Stimulated activated CD8-positive, alpha-beta memory T cell treated with anti-CD3 and anti-CD28 coated beads, Interleukin-7, amount 100 ng/mL, for 1 hour (primary cell): ENCODE measurements at places on chromosomes 1 and 21.

DNA sequence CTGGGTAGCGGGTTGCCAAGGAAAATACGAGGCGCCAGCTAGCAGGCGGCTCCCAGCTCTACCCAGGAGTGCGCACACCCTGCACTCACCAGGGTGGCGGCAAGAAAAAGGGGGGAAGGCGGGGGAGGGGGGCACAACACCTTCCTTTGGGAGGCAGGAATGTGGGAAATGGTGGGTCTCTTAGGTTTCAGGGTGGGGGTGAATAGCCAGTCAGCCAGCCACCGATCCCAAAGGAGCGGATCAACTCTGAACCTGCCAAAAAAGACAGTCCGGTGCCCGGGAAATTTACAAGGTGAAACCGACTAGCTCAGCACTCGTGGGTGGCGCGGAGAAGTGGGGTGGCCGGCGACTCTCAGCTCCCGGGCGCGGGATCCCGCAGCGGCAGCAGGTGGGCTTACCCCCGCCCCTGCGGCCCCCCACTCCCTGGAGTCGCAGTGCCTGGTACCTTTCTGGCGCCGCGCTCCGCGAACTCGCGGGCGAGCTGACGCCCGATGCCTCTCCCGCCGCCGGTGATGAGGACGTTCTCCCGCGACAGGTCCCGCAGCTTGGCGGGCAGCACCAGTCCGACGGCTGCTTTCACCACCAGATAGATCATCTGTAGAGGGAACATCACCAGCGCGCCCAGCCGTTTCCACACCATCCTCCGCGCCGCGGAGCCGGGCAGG, 1.2 kb downstream of the DHRS3 start:
- DNase-seq = no peak

- no peak for DNase-seq
These were observed 61.8 kb downstream of the CLEC20A start for GRCh38 chr1:178434899-178435435.

DNA sequence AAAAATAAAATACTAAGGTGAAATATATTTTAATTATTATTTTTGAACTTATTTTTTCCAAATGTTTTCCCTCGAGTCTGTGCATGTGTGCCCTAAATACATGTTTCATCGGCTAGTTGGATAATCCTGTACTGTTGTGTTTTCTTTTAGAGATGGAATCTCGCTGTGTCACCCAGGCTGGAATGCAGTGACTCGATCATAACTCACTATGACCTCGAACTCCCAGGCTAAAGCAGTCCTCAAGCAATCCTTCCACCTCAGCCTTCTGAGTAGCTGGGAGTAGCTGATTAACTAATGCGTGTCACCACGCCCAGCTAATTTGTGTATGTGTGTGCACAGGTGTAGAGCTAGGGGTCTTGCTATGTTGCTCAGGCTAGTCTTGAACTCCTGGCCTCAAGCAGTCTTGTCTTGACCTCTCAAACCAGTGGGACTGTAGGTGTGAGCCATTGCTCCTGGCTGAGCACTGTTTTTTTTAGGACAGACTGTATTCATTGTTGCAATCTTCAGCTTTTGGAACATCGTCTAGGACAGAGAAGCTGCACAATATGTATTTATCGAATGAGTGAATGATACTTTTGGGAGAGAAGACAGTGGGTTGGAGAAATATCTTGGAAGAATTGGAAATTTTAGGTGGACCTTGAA, 4.8 kb upstream of the TMCO1 start:
- DNase-seq = no peak

- DNase-seq = no peak
These were observed 35.1 kb downstream of the PRDM16 start for GRCh38 chr1:3103967-3104677.

GRCh38 chr1:198014355-198014754, 97.2 kb downstream of the LHX9 start:
- no peak for DNase-seq

DNA sequence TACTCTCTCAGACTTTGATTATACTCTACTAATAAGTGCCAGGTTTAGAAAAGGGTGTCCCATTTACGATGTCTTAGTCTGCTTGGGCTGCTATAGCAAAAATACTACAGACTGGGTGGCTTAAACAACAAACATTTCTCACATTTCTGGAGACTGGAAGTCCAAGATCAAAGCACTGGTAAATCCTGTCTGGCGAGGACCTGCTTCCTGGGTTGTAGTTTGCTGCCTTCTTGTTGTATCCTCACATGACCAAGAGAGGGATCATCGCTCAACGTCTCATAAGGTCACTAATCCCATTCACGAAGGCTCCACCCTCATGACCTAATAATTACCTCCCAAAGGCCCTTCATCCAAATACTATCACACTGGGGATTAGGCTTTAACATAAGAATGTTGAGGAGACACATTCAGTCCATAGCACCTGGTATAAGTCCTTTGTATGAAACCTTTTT, 12.0 kb downstream of the PRDX6 start:
- no peak for DNase-seq
